ENCODE measurements at places on chromosomes 6 and 20.

- peak; percentile 30 for DNase-seq
Measured at GRCh38 chr6:71393471-71393870, 104.9 kb downstream of the OGFRL1 start.

DNA sequence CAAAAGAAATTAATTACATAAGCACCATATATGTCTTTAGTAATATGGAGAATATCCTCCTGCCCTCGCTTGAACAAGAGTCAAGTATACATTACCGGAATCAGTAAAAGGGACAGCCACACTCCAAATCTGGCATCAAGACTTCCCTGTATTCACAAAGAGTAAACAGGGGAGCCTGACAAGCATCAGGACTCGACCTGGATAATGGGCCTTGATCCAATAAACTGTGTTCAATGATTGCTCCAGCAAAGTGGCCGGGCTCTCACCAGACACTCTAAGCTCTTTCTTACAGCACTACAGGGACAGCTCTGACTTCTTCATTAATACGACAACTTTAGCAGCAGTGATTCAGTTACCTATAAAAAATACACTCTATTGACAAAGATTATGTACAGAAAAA, 307.9 kb upstream of the POU3F2 start:
- no peak for DNase-seq

- no peak for DNase-seq
Measured at GRCh38 chr6:112041535-112041934, 12.4 kb upstream of the CCN6 start.

DNA sequence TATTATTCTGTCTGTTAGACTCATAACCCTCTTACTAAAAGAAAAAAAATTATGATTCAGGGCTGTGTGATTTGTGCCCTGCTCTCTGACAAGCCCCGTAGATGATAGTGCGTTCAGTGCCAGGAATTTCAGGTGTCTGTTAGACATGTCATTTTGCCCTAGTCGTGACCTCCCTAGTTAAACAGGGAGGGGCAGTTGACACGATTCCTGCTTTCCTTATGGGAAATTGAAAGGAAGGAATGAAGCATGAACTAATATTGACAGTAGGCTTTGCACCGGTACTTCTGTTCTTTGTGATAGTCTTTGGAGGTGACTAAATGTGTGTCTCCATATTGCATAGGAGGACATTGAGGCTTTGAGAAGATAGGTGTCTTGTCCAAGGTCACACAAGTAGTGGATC, 26.3 kb downstream of the RPRD1B start:
- no peak for DNase-seq

DNA sequence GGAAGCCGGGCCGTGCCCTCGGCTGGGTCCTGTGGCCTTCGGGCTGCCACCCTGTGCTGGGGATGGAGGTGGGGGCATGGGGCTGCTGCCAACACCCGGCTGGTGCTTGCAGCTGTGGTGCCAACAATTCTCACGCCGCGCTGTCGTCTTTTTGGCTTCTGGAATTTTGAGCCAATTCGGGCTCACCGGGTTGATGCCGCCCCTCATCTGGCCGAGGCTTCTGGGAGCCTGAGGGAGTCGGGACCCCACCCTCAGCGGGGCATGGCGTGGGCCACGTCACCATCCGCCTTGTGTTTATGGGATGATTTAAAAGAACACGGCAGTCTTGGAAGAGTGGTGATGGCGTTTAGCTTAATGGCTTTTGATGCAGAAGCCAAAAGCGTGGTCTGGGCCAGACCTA, 8.7 kb upstream of the NPBWR2 start:
- no peak for DNase-seq

DNA sequence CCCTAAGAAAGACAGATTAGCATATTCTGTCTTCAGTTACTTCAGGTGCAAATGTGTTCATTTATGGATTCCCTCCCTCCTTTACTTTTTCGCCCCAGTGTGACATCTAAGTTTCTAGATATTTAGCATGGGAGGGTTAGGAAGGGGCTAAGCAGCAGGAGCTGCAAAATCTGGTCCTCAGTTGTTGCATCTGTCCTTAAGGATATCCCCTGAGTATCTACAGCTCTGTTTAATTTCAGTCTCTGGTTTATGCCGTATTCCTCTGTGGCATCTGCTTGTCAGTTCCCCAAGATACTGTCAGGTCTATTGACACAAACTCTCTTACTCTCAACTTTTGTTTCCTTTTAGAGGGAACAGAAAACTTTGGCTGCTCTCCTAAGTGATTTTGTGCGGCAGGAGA, 754.6 kb upstream of the MAP3K7 start:
- DNase-seq: no peak

GRCh38 chr6:141467881-141468280, 664.8 kb upstream of the GJE1 start:
- DNase-seq: peak; percentile 48

- DNase-seq: no peak
Measured at GRCh38 chr20:13120471-13120870, 100.6 kb upstream of the ISM1 start.

DNA sequence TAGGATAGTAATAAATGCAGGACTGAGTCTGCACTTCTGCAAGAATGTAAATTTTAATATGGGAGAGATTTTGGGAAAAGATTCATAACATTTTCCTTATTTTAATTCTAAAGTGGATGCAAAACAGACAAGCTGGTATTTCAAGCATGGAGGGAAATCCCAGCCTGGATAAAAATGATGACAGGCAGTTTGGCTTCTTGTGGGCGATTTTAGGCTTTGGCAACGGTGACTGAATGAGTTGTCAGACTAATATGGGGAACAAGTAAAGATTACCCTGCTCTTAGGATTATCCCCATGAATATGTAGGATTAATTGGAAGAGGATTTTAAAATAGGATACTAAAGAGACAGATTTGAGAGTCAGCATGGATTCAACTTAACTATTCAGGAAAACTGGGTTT, 21.0 kb downstream of the OGFRL1 start:
- no peak for DNase-seq

GRCh38 chr6:39353698-39354315, 31.3 kb upstream of the KCNK16 start:
- no peak for DNase-seq

- DNase-seq: no peak
Measured at GRCh38 chr6:44670146-44670545, 282.6 kb downstream of the CDC5L start.

- DNase-seq: no peak
Measured at GRCh38 chr6:135479601-135480000, 17.9 kb downstream of the AHI1 start.

DNA sequence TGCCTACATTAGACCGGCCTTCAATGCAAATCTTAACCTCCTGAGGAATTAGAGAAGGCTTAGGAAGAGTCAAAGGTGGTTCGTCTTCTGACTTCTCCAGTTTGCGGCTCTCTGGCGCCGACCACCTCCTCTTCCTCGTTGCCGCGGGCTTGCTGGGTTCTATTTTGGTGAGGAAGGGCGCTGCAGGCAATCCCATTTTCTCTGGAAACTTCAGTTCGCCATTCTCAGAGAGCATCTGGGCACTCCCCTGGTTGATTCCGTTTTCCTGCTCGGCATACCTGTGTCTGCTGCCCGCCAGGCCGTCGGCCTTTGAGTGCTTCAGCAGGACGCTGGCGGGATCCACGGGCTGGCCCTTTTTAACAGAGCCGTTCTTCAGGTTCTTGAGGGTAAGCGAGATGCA, 67.9 kb downstream of the GMPR start:
- no peak for DNase-seq

- no peak for DNase-seq
Measured at GRCh38 chr6:137777687-137778075, 89.4 kb upstream of the TNFAIP3 start.

GRCh38 chr6:11963756-11964500, 48.2 kb upstream of the HIVEP1 start:
- no peak for DNase-seq

- no peak for DNase-seq
Measured at GRCh38 chr6:87590990-87591389, 1.1 kb downstream of the ORC3 start.

DNA sequence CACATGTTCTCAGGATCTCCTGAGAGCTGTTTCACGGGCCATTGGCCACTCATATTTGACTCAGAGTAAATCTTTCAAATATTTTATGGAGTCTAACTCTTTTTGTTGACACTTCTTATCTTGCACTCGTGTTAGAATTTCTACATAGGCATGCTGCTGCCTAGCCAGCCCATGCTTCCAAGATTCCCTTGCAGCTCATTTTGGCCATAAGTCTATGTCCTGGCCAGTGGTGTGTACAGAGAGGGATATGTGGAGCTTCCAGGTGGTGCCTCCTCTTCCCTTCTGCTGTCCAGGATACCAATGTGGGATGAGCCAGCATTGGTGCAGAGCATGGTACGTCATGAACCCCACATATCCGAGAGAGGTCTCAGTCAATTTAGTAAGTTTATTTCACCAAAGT, 522.6 kb downstream of the QKI start:
- no peak for DNase-seq

DNA sequence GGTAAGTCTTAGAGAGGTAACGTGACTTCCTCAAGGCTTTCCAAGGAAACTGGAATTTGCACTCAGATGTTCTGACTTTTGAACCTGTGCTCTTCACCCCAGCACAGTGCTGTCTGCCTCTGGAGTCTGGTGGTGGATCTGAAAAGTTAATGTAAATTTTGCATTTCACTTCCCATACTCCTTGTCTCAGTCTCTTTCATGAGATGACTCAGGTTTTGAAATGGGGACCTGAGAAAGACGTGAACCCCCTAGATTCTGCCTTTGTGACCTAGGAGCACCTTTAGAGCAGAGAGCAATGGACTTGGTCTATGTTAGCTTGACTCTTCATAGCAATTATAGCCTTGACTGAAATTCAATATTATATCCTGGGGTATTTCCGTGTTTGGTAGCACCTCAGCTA, 223.0 kb downstream of the QKI start:
- no peak for DNase-seq

- no peak for DNase-seq
Measured at GRCh38 chr6:159996626-159997497, 28.0 kb downstream of the IGF2R start.

- DNase-seq: peak; percentile 29
Measured at GRCh38 chr6:57102976-57103375, 13.0 kb downstream of the ZNF451 start.

DNA sequence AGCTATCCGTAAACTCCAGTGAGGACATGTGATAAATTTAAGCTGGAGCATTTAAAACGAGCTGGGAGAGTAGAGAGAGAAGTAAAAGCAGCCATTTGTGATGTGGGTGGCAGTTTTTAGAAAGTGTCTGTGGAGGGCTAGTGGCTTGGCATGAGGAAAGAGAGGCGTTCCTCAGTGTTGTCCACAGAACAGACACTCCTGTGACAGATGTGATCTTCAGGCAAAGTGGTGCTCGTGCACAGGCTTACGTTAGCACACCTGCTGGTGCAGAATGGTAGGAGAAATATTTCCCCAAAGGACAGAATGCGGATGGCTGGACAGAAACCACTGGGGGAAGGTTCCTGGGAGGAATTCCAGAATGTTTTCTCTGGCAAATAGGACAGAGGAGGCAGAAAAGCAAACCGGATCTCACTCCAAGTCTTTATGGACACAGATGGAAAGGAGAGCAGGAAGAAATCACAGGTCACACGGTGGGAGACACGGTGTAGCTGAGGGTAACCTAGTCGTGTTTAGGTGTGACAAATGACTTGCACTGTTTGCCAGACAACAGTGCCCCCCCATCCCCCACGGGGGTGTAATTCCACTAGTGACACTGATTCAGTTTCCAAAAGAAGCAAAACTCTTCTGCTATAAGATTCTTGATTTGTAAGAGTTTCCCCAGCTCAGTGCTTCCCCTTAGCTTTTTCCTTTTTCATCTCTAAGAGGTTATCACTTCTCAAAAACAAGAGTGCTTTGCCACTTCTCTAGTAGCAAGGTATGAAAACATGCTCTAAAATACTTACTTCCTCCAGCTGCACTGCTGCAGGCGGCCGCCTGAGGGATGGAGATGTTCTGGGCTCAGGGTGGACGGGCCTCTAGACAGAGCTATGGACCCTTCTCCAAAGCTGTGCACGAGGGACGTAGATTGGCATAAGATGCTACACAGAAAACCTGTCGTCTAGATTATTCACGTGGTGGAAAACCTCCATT, 293.2 kb downstream of the QKI start:
- DNase-seq: no peak

DNA sequence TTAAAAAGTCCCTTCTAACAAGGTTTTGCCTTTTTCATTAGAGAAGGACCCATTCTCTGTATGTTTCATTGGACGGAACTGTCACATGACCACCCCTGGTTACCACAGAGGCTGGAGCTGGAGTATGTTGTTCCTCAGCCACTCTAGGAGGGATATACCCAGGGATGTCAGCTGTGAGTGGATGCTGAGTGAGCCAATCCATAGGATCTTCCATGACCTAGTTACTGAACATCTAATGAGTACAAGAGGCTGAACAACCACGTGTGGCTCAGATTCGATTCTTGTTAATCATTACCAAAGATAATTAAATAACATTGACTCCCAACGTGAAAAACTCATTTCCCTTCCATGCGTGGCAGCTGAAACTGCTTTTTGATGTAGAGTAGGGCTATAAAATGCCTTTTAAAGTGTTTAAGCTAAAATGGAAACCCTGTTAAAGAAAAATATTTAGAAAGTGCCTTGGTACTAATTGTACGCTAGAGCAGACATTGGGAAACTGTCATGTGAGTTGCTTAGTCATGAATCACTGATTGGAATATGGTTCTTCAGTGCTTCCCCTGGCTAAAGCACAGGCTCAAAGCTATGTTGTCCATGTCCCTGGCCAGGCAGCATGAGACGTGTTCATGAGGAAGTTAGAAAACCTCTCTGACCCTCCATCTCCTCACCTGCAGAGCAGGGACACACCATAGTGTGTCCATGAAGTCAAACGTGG, 256.1 kb downstream of the ZNF217 start:
- DNase-seq: no peak

DNA sequence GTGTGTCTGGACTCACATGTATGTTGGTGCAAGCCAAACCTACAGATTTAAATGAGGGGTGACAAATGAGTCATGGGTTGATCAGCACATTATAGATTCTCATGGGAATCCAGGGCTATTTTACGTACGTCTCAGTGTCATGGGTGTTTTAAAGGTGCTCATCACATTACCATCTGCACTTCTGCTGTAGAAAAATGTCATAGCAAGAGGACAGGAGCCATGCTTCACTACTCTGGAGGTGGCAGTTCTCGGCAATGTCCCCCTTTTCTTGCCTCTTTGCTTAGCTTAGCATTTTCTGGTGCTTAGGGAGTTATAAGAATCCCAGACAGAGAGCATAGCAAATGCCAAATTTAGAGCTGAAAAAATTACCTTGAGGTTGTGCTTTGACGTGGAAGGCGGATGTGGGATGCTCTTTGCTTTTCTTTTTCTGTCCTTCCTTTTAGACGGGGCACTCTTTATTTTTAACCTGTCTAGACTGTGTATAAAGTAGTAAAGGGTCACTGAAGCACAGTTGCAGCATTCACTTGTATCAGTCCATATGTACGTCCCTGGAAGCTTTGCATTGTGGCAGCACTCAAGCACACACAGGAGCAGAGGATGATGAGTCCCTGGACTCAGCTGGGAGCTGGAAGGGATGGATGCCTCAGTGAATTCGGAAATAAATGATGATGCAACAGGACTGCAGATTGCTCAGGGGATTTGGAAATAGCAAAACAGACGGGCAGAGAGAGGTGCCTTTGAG, 139.7 kb downstream of the SYNDIG1 start:
- peak; percentile 58 for DNase-seq

GRCh38 chr20:23120936-23121750, 35.0 kb upstream of the CD93 start:
- DNase-seq: no peak

- peak; percentile 91 for DNase-seq
Measured at GRCh38 chr6:168032005-168032760, 34.7 kb downstream of the KIF25 start.

All from fibroblast of skin of scalp (primary cell).